H9 (cell line): ENCODE measurements at places on chromosomes 3 and 15. TPM values are rescaled to one million over a fixed set of nuclear protein-coding genes. Genes with fewer than 3 reads are reported as not detected.

DNA sequence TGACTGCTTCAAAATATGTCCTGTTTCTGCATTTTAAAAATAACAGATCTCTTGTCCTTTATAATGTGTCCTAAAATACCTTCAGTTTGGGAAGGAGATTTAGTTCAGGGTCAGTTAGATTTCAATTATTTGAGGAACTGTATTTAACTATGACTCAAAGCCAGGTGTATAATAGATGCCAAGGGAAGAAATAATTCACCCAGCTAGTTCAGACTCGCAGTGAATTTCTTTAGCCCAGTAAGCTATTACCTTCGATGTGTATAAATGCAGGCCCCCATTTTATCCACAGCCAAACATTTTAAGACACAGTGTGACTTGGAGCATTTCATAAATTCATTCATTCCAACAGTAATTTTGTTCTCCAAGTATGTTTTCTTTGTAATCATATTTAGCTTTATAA is 458.0 kb downstream of the ZNF385D start:
- no peaks in the 10 kb centered on the region; the same call in 1 of the 2 replicates for H3K36me3 ChIP-seq
- H3K27ac ChIP-seq: no peak overlapping the region
- no peaks in the 10 kb centered on the region for H3K27me3 ChIP-seq
- H3K4me3 ChIP-seq: no peak overlapping the region
- H3K4me1 ChIP-seq: no peaks in the 10 kb centered on the region

GRCh38 chr15:32718821-32719716 is 1.3 kb downstream of the GREM1 start:
- peaks cover 50% of the 10 kb centered on the region; the same call in 1 of the 2 replicates for H3K27me3 ChIP-seq
- DNase-seq: peak; percentile 48
- H3K4me1 ChIP-seq: no peaks in the 10 kb centered on the region
- H3K4me3 ChIP-seq: peak overlapping the region; percentile 59

- no peak overlapping the region for H3K27ac ChIP-seq
- no peak overlapping the region for H3K4me3 ChIP-seq
- H3K4me1 ChIP-seq: peaks cover 2% of the 10 kb centered on the region; the same call in 1 of the 2 replicates
- no peaks in the 10 kb centered on the region for H3K36me3 ChIP-seq
- no peak for DNase-seq
These were observed 98.2 kb downstream of the HHLA2 start for GRCh38 chr3:108394563-108394962.

GRCh38 chr15:66132251-66132816 is 121.2 kb downstream of the MEGF11 start:
- DNase-seq: no peak
- 0 out of 2 replicates have a peak, but pooled peaks cover 2% of the 10 kb centered on the region for H3K4me1 ChIP-seq
- H3K36me3 ChIP-seq: no peaks in the 10 kb centered on the region
- no peak overlapping the region for H3K4me3 ChIP-seq
- no peaks in the 10 kb centered on the region for H3K27me3 ChIP-seq

GRCh38 chr3:187798531-187799530 is 53.6 kb upstream of the BCL6 start:
- no peak overlapping the region for H3K4me3 ChIP-seq
- no peaks in the 10 kb centered on the region; the same call in 2 of the 3 replicates for H3K36me3 ChIP-seq
- DNase-seq: no peak
- H3K4me1 ChIP-seq: no peaks in the 10 kb centered on the region

DNA sequence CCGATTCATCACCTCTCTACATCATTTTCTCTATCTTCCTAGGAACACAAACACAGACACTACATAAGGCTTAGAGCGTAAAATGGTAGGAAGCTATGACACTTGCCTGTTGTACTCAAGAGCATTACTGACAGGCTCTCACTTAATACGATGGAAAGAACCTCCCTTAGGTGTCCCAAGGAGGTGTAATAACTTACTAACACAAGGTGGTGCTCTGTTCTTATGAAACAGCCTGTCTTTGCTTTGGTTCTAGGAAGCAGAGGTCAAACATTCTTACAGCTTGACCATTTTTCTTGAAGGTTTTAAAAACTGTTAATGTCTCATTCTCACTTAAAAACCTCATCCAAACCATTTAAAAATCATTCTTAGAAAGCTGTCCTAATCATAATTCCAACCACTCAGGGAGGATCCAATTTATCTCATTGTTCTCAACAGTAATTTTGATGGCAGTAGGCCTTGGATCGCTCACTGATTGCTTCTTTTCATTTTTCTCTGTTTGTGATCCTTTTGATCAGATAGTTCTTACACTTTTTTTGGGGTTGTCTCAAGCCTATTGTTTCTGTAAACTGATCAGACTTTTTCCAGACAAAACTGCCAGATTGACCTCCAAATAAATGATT is 317.8 kb upstream of the AGTR1 start:
- no peak overlapping the region for H3K27ac ChIP-seq
- H3K36me3 ChIP-seq: no peaks in the 10 kb centered on the region
- no peak overlapping the region for H3K4me3 ChIP-seq
- no peak for DNase-seq
- H3K27me3 ChIP-seq: no peaks in the 10 kb centered on the region

GRCh38 chr15:90058308-90058707 is 44.0 kb downstream of the IDH2 start:
- H3K27me3 ChIP-seq: no peaks in the 10 kb centered on the region
- no peak for DNase-seq
- peaks cover 14% of the 10 kb centered on the region; the same call in 1 of the 2 replicates for H3K4me1 ChIP-seq
- no peak overlapping the region for H3K27ac ChIP-seq
- H3K4me3 ChIP-seq: no peak overlapping the region

- H3K27ac ChIP-seq: no peak overlapping the region
- H3K4me3 ChIP-seq: no peak overlapping the region
- peaks cover 15% of the 10 kb centered on the region for H3K27me3 ChIP-seq
- DNase-seq: no peak
- H3K36me3 ChIP-seq: no peaks in the 10 kb centered on the region
These were observed 56.8 kb downstream of the CMSS1 start for GRCh38 chr3:99874237-99875002.

DNA sequence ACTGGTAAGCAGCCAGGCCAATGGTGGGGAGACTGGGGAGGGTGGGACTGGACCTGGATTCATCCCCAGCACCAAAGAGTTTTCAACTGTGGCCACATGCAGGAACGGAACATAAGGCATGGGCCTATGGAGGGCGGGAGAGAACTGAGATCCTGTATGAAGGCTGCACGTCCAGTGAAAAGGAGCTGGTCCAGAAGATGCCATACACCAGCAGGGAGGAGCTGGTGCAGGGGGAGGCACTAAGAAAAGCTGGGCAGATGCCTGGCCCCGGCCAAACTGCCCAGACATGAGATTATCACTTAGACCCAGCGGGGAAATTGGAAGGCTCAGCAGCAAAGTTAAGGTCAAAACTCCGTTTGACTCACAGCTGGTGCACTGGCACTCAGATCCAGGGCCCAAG is 58.1 kb upstream of the MCF2L2 start:
- H3K36me3 ChIP-seq: no peaks in the 10 kb centered on the region
- peak; percentile 17 for DNase-seq
- no peak overlapping the region for H3K4me3 ChIP-seq
- no peak overlapping the region for H3K27ac ChIP-seq

DNA sequence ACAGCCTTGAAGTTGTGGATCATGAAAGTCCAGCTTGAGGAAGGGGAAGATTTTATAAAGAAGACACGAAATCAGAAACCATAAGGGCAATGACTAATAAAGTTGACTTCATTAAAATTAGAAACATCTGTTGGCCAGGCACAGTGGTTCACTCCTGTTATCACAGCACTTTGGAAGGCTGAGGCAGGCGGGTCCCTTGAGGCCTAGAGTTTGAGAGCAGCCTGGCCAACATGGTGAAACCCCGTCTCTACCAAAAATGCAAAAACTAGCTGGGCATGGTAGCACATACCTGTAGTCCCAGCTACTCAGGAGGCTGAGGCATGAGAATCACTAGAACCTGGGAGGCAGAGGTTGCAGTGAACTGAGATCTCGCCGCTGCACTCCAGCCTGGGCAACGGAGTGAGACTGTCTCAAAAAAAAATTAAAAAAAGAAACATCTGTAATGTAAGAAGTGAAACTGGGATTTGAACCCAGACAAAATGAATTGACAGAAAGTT is 7.9 kb upstream of the UBXN7 start:
- DNase-seq: no peak
- no peaks in the 10 kb centered on the region for H3K4me1 ChIP-seq
- no peaks in the 10 kb centered on the region for H3K36me3 ChIP-seq

DNA sequence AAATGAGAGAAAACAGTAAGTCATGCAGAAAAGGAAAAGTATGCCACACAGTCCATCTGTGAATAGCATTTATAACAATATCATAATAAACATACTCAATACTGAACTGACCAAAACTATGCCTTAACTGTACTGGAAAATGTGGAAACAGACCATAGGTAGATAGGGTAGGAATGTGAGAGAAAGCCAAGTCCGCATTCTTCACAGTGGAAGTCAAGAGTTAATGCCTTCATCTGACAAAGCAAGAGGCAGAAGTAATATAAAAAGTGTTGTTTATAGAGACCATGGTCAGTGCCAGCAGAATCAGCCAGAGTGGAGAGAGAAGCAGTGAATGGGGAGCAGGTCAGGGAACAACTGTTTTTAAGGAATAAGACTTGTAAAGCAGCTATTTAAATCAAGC is 52.3 kb downstream of the KBTBD12 start:
- no peak overlapping the region for H3K4me3 ChIP-seq
- H3K27me3 ChIP-seq: no peaks in the 10 kb centered on the region

- H3K27ac ChIP-seq: no peak overlapping the region
- no peak overlapping the region for H3K4me3 ChIP-seq
- 0 out of 2 replicates have a peak, but pooled peaks cover 1% of the 10 kb centered on the region for H3K4me1 ChIP-seq
- H3K27me3 ChIP-seq: no peaks in the 10 kb centered on the region
These were observed 51.2 kb downstream of the GASK1A start for GRCh38 chr3:43030162-43030935.

GRCh38 chr3:173826901-173827609 is 429.5 kb downstream of the NLGN1 start:
- no peaks in the 10 kb centered on the region for H3K4me1 ChIP-seq
- no peak overlapping the region for H3K4me3 ChIP-seq
- no peaks in the 10 kb centered on the region for H3K36me3 ChIP-seq
- no peak for DNase-seq
- H3K27ac ChIP-seq: no peak overlapping the region

GRCh38 chr3:47780741-47781684 is 680 bp downstream of the SMARCC1 start:
- H3K4me3 ChIP-seq: peak overlapping the region; percentile 87
- no peaks in the 10 kb centered on the region for H3K4me1 ChIP-seq
- peak overlapping the region; percentile 62 for H3K27ac ChIP-seq
- peak; percentile 45 for DNase-seq
- H3K27me3 ChIP-seq: no peaks in the 10 kb centered on the region
- peaks cover 11% of the 10 kb centered on the region for H3K36me3 ChIP-seq

DNA sequence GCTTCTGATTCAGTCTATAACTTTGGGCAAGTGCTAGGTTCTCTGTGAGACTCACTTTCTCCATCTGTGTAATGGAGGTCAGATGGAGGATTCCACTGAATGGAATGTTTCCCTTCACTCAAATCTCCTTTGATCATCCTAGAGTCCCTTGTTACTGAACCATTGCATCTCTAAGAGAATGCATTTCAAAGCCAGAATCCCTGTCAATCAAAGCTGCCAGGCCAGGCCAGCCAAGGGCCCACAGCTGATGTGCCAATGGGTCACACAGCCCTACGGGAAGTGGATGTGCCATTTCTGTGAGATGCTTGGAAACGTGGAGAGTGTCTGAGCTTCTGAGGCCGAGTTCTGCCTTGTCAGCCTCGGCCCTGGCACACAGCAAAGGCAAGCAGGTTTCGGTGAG is 32.4 kb downstream of the SCN5A start:
- no peaks in the 10 kb centered on the region for H3K4me1 ChIP-seq
- no peaks in the 10 kb centered on the region for H3K27me3 ChIP-seq
- no peak overlapping the region for H3K27ac ChIP-seq
- DNase-seq: no peak
- no peaks in the 10 kb centered on the region for H3K36me3 ChIP-seq

DNA sequence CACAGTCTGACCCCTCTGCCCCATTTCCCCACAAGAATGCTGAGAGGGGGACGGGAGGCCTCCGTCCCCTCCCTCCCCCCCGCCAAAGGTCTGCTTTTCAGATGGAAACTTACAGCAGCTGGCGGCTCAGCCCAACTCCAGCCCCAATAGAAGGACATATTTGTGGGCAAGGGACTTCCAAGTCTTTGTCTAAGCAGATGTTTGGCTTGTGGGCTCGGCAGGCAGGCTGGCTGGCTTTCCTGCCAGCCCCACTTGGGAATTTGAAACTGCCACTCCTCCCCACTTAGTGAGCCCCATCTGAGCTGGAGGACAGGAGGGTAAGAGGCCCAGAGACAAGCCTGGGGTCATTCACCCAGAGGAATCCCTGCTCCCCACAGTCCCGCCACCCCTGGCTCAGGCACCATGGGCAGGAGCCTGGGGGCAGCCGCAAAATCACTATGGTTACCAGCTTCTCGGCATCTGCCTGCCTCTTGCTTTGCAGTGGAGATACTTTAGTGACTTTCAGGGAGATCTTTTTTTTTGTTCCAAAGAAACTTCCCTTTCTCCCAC is 53.6 kb downstream of the LMCD1 start:
- no peak overlapping the region for H3K27ac ChIP-seq
- H3K4me1 ChIP-seq: no peaks in the 10 kb centered on the region; the same call in 1 of the 2 replicates
- 0 out of 3 replicates have a peak overlapping the region, but pooled peaks have one; percentile 20 for H3K4me3 ChIP-seq
- H3K27me3 ChIP-seq: no peaks in the 10 kb centered on the region
- peak; percentile 51 for DNase-seq

DNA sequence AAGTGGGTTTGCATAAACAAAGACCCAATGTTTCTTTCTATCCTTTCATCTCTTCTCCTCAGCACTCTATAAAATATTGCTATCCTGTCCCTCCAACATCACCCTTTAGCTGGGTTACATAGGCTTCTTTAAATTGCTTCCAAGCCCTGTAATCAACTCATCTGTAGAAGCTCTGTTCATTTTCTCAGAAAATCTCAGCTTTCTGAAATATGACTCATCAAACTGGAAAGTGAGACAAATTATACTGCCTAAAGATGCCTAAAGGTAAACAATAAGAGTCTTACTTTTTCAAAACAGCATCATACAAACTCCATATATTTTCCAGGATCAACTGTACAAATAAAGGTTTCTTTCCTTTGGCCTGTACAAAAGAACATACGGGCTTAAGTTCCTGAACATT is 33.8 kb downstream of the EFL1 start:
- H3K4me3 ChIP-seq: no peak overlapping the region
- no peaks in the 10 kb centered on the region for H3K27me3 ChIP-seq
- no peak for DNase-seq
- H3K36me3 ChIP-seq: peaks cover 25% of the 10 kb centered on the region
- H3K27ac ChIP-seq: no peak overlapping the region
- no peaks in the 10 kb centered on the region for H3K4me1 ChIP-seq

TMEM108 gene
- total RNA-seq: 3.5 and 5.0 TPM in 2 replicates

SEMA7A gene
- total RNA-seq: 5.7 and 7.0 TPM in 2 replicates

DAPK2 gene
- total RNA-seq: 3.5 and 4.6 TPM in 2 replicates

MEX3B gene
- total RNA-seq: 10.4 and 11.0 TPM in 2 replicates

PYGO1 gene
- 0.59 and 0.83 TPM in 2 replicates for total RNA-seq

ROPN1 gene
- not detected in 2 replicates for total RNA-seq

WDR72 gene
- 2.4 and 2.9 TPM in 2 replicates for total RNA-seq

CPLX3 gene
- not detected in 2 replicates for total RNA-seq

CTXN2 gene
- total RNA-seq: 0.11 TPM in 2 replicates

ATG3 gene
- 59.3 and 60.7 TPM in 2 replicates for total RNA-seq
